ENCODE measurements at places on chromosomes 16 and 17.

DNA sequence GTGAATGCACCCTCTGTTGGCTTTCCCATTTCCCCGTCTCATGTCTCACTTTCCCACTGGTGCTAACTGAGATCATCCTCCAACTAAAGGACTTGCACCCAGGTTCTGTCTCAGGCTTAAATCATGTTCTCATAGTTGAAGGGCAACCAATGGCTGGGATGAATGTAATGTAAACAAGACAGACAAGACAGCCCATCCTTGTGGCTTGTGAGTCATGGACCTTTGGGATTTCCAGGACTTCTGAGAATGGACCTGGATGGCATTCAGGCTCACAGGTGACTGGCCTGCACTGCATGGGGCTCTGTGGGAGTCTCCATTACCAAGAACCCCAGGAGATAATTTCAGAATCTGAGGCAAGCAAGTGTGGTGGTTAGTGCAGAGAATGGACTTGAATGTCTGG is 347.5 kb downstream of the HAPSTR1 start:
- no peak for DNase-seq

DNA sequence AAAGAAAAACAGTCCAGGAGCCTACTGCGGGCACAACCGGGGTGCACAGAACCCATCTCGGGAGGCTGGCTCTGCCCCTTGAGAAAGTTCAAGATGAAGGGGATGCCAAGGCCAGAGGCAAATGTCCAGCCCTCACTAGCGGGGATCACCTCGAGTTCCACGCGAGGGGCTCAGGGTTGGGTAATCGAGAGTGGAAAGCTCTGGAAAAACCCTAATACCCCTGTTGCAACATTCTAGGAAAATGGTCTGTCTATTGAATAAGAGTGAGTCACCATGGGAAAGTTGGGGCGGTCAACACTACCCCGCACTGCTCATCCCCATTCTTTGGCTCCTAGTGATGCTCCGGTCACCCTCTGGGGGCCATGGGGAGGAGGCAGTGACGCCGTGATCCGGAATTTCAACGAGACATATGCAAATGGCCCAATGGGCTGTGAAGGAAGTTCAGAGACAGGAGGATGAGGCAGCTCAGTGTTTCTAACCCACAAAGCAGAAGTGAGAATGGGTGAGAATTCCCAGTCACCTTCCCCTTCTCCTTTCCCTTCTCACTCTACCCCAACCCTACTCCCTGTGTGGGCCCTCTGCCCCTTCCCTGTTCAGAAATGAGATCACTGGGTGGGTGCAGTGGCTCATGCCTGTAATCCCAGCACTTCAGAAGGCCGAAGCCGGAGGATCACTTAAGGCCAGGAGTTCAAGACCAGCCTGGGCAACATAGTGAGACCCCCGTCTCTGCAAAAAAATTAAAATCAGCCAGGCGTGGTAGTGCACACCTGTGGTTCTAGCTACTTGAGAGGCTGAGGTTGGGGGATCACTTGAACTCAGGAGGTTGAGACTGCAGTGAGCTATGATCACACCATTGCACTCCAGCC is 22.4 kb downstream of the SOCS3 start:
- no peak for DNase-seq

DNA sequence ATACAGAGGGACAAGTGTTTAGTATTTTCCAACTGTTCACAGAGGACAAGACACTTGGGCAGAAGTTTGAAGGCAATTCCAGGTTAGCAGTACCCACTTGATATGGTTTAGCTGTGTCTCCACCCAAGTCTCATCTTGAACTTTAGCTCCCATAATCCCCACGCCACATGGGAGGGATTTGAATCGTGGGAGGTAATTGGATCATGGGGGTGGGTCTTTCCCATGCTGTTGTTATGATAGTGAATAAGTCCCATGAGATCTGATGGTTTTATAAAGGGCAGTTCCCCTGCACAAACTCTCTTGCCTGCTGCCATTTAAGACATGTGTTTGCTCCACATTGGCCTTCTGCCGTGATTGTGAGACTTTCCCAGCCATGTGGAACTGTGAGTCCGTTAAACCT is 668.9 kb downstream of the MAF start:
- no peak for DNase-seq

DNA sequence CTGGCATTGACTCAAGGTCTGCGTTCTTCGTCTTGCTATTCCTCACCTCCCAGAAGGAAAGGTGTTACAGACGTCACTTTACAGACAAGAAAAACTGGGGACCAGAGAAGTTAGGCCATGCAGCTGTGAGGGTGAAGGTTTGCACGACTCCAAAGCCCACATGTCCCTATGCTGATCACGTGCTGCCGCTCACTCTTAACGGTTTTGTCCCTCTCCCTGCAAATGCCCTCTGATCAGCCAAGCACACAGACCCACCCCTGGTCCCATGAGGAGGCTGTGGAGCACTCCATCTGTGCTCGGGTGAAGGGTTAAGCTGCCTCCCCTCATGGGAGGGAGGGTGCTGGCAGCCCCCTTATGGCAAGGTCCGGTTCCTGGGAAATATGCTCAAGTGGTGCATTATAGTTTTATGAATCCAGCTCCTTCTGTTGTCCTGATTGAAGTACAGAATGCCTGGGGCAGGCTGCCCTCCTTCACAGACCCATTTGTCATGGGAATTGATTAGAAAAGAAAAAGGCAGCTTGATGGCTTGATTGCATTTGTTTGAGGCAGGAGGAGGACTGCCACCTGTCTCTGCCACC is 18.8 kb downstream of the CCDC182 start:
- no peak for DNase-seq

DNA sequence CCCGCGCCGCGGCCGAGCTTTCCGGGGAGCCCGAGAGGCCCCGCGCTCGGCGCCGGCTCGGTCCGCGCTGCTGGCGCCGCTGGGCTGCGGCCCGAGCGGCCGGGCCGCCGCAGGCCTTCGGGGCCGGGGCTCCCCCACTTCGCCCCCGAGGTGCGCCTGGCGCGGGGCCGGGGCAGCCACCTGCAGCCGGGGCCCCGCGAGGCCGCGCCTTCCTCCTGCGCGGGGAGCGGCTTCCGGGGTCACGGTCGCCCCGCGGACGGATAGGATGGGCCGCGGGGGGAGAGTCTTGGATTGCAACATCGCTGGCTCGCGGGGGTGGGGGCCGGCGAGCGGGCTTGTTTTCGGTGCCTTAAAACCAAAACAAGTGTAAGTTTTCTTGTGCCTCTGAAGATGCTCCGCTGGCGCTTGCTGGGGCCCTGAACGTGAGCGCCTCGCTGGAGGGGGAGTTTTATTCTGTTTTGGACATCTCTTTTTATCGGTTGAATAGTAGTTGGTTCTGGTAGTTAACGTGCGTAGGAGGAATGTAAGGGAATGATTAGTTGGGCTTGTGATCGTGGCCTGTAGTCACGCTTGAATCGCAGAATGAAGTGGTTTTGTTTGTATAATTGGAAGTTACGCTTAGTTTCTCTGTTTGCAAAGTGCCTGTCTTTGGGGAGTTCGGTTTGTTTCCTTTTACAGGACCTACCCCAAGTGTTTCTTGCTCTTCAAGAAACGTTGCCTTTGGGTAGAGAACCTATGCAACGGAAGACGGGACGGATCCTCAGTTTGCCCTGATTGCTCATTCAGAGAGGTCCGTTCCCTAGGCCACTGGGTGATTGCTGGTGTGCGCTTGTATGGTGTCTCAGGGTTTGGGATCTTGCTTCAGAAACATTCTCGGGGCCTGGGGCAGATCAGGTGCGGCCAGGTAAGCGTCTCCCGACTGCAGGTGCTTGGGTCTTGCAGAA is 724 bp downstream of the UBE2I start:
- DNase-seq = no peak

DNA sequence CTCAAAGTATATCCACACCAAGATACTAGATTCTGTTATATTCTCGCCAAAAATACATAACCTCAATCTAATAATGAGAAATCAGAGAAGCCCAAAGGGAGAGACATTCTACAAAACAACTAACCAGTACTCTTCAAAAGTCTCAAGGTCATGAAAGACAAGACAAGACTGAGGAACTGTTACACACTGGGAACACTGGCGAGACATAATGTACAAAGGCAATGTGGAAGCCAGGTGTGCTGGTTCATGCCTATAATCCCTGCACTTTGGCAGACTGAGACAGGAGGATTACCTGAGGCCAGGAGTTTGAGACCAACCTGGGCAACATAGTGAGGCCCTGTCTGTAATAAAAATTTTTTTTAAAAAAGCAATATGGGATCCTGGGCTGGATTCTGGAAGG is 85.9 kb downstream of the SPAG9 start:
- DNase-seq = no peak

DNA sequence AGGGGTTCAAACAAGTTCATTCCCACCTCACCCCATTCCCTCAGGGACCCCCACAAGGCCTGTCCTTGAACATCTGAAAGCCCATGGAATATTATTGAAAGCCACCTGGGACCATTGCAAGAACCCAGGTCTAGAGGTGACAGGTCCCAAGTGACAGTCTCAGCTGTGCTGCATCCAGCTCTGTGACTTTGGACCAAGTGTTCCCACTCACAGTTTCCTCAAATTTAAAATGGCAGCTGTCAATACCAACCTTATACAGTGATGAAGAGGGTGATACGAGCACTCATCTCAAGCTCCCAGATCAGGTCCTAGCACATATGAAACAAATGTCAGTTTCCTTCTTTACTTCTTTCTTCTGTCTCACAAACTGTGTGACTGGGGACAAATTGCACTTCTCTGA is 9.1 kb downstream of the ERAL1 start:
- DNase-seq = no peak

GRCh38 chr17:78107457-78107856 is 21.1 kb downstream of the TMC6 start:
- no peak for DNase-seq

GRCh38 chr16:3655030-3655395 is 522 bp downstream of the DNASE1 start:
- DNase-seq = no peak

DNA sequence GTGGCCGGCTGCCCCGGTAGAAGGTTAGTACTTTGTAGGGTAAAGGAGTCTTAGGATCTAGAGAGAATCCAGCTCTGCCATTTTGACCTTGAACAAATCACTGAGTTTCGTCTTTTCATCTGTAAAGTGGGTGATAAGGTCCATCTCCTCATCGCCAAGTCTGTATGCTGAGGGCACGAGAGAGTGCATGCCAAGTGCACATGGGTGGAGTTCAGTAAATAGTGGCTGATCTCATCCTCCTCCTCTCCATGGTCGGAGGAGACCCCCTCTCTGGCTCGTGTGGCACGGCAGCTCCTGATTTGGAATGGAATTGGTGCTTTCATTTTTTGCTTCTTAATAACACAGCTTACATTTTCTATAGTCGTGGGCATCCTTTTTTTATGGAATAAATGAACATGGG is 30.7 kb downstream of the MYH3 start:
- no peak for DNase-seq

GRCh38 chr16:11348737-11349598 is 3.7 kb downstream of the RMI2 start:
- DNase-seq = no peak

DNA sequence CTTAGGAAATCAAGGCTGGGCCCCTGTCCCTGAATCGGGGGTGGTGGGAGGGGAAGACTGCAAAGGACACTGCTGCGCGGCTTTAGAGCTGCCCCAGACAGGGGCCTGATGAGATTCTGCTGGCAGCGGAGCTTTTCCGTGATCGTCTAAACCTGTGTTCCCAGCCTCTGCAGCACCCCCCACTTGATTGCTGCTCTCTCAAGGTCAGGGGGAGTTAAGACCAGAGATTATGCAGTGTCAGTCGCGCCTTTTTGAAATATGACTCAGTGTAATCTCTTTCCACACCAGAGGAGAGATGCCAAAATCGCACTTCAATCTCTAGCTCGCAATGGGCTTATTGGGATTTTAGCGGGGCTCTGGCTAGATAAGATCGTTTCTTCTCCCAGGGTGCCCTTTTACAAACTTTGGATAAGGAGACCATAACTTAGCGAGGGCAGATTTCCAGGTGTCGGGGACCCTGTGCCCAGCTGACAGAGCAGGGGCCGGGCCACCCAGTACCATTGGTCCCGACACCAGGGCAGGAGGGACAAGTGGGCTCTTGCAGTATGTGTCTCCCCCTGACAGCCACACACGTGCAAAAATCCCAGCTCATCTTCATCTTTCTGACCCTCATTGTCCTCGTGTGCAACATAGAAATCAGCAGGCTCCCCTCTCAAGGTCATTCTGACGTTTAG is 87.0 kb downstream of the IRX3 start:
- no peak for DNase-seq

DNA sequence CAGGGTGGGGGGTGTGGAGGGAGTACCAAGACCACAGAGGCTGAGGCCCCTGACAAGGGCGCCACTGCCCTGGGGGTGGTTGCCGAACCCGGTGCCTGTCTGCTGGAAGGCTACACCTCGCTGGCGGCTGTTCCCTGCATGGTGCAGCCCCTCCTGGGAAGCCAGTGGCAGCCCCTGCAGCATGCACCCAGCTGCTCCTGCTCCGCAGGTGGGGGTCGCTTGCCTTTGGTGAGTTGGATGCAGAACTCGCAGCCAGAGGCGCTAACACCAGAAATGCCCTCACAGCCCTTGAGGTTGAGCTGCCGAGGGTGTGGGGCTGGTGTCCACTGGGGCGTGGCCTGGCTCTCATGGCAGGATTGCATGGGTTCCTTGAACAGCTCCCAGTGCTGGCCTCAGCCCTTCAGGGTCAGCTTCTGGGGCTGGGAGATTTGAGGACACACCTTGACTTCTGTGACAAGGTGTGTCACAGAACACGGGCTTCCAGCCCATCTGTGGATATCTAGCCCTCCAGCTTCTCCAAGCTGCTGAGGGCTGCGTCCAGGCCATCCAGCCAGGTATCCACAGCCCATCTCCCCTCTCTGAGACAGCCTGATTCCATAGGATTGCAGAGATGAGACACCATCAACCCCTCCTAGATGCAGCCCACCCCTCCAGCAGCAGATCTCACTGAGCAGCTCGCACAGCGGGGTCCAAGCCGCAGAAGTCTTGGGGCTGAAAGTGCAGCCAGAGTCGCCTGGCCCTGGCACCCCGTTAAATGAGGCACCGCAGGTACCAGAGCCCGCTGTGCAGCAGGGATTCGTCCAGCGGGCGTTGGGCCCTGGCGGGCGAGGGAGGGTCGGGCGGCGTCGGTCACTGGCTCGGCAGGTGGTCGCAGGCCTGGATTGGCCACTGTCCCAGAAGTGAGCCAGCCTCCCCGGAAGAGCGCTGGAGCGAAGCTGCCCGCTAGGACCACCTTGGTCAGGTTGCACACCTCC is 586.3 kb downstream of the KCNJ18 start:
- no peak for DNase-seq

GRCh38 chr17:82296511-82297279 is 20.7 kb downstream of the CD7 start:
- no peak for DNase-seq

Measured in cerebellum (tissue), 4 donors.